Thymus (tissue), 14 donors: ENCODE measurements at places on chromosomes 1 and 21. TPM values are rescaled to one million over a fixed set of nuclear protein-coding genes. Genes with fewer than 3 reads are reported as not detected.

- H3K4me3 ChIP-seq, result no peak overlapping the region
- peak overlapping the region; percentile 92 for H3K27ac ChIP-seq
- peaks cover 62% of the 10 kb centered on the region for H3K4me1 ChIP-seq
Measured at GRCh38 chr1:180948641-180949615, 36.2 kb downstream of the KIAA1614 start.

DNA sequence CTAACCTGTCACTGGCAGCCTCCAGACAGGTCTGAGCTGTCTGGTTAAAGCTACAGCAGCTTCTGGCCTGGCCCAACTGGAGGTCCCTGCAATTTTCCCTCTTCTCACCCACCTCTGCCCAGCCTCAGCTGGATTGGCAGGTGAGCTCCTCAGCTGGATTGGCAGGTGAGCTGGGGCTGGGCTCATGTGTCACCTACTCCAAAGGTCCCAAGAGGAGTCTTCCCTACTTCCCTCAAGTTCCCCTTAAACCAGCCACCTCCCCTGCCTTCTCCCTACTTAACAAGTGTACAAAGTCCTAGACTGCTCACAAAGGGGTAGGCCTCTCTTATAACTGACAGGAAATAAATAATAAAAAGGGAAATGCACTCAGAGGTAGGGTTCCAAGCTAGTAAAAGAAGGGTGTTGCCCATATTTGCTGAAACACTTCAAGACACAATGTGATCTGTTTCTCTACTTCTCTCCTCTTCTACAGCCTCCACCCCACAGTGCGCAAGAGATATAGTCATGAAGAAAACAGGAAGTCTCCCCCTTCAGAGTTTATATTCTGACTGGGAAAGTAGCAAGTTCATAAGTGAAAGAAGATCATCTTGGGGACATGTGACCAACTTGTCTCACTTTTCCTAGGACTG is at the start of gene GPA33:
Gene GPA33, minus strand, starts transcription at position 64 of the 629 bp plus-strand sequence. CDS start 90 bp downstream, outside the sequence.
- no peaks in the 10 kb centered on the region for H3K27me3 ChIP-seq
- DNase-seq, result no peak
- peak within 1 kb of the TSS; percentile 83 for H3K27ac ChIP-seq
- H3K36me3 ChIP-seq, result no peaks in the 10 kb centered on the region
- H3K4me3 ChIP-seq, result no peak within 1 kb of the TSS

GRCh38 chr1:156082309-156083091 is at the start of gene MEX3A:
TSS of gene MEX3A (minus strand) at chr1:156082465. CDS start at chr1:156081998, 467 bp downstream.
- peaks cover 73% of the 10 kb centered on the region for H3K27me3 ChIP-seq
- H3K27ac ChIP-seq, result no peak within 1 kb of the TSS
- DNase-seq, result peak; percentile 61
- H3K36me3 ChIP-seq, result no peaks in the 10 kb centered on the region
- peak within 1 kb of the TSS; percentile 75 for H3K4me3 ChIP-seq
- peaks cover 5% of the 10 kb centered on the region for H3K4me1 ChIP-seq

- H3K4me1 ChIP-seq, result peaks cover 13% of the 10 kb centered on the region
- H3K27me3 ChIP-seq, result no peaks in the 10 kb centered on the region
- no peak for DNase-seq
- H3K4me3 ChIP-seq, result no peak overlapping the region
- H3K36me3 ChIP-seq, result peaks cover 2% of the 10 kb centered on the region
Measured at GRCh38 chr1:247212012-247212411, 40.2 kb upstream of the ZNF124 start.

- no peaks in the 10 kb centered on the region for H3K36me3 ChIP-seq
- H3K27ac ChIP-seq, result no peak overlapping the region
- H3K27me3 ChIP-seq, result peaks cover 7% of the 10 kb centered on the region
Measured at GRCh38 chr1:9419369-9420041, 119.8 kb upstream of the SLC25A33 start.

DNA sequence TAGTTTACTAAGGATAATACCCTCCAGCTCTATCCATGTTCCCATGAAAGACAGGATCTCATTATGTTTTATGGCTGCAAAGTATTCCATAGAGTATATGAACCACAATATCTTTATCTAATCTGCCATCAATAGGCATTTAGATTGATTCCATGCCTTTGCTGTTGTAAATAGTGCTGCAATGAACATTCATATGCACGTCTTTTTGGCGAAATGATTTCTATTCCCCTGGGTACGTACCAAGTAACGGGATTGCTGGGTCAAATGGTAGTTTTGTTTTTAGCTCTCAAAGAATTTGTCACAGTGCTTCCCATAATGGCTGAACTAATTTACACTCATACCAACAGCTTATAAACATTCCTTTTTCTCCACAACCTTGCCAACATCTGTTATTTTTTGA is 750.9 kb downstream of the BRINP3 start:
- no peak overlapping the region for H3K4me3 ChIP-seq
- no peaks in the 10 kb centered on the region for H3K4me1 ChIP-seq
- H3K27ac ChIP-seq, result no peak overlapping the region
- no peaks in the 10 kb centered on the region for H3K36me3 ChIP-seq

The DENND2D gene
- 106 TPM for total RNA-seq

The DDR2 gene
- 2.4 TPM for total RNA-seq

DNA sequence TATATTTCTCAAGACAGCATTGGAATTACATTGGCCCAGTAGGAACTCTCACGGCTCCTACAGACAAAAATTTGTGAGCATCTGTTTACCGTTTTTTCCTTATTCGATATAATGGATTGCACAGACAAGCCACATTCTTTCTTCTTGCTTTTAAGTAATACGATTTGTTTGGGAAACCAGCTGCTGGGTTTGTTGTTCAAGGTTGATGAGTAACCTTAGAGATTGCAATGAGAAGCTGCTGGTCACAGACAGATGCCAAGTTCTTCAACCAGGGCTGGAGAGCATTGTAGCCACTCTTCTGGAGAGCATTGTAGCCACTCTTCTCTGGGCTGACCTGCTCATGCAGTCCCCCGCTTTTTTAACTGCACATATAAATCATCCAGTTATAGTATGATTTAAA is 1.4 kb upstream of the MIA3 start:
- no peak for DNase-seq
- H3K27me3 ChIP-seq, result no peaks in the 10 kb centered on the region
- H3K4me1 ChIP-seq, result peaks cover 11% of the 10 kb centered on the region
- peaks cover 3% of the 10 kb centered on the region for H3K36me3 ChIP-seq
- no peak overlapping the region for H3K27ac ChIP-seq

DNA sequence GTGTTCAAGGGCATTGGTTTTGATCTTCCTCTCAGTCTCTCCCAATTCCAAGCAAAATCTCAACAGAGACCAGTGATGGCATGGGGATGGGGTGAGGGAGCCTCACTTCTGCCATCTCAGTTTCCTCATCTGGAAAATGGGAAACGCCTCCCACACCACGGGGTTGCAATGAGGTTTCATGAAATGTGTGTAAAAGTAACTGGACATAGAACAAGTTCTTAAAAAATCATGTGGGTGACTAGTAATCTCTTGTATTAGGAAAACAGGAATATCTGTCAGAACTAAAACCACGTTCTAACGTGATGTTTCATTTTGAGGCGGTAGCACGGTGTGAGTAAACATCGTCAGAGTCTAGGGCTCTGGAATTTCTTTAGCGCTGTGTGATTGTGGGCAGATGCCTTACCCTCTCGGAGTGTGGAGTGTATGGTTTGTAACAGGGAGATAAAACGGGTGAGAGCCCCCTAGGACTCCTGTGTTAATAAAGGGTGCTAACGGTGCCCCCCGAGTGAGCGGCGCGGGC is 55.5 kb upstream of the DNAJC6 start:
- H3K27me3 ChIP-seq, result peaks cover 29% of the 10 kb centered on the region
- DNase-seq, result no peak
- H3K4me1 ChIP-seq, result peaks cover 4% of the 10 kb centered on the region
- H3K4me3 ChIP-seq, result peak overlapping the region; percentile 55
- H3K27ac ChIP-seq, result no peak overlapping the region
- no peaks in the 10 kb centered on the region for H3K36me3 ChIP-seq

GRCh38 chr1:42070996-42071395 is 82.2 kb upstream of the GUCA2B start:
- DNase-seq, result no peak
- no peaks in the 10 kb centered on the region for H3K4me1 ChIP-seq
- H3K27me3 ChIP-seq, result no peaks in the 10 kb centered on the region

GRCh38 chr1:192493584-192493983 is 82.0 kb upstream of the RGS1 start:
- no peak for DNase-seq
- H3K4me1 ChIP-seq, result no peaks in the 10 kb centered on the region
- no peaks in the 10 kb centered on the region for H3K36me3 ChIP-seq
- no peaks in the 10 kb centered on the region for H3K27me3 ChIP-seq
- H3K27ac ChIP-seq, result no peak overlapping the region

GRCh38 chr21:46229133-46229922 is 754 bp upstream of the LSS start:
- peaks cover 12% of the 10 kb centered on the region for H3K4me1 ChIP-seq
- peak overlapping the region; percentile 60 for H3K27ac ChIP-seq
- H3K4me3 ChIP-seq, result peak overlapping the region; percentile 85
- H3K36me3 ChIP-seq, result peaks cover 13% of the 10 kb centered on the region

The NECAP2 gene
- total RNA-seq, result 97.7 TPM

The ASCL5 gene
- not detected for total RNA-seq

The CNKSR1 gene
- 1.1 TPM for total RNA-seq

- no peaks in the 10 kb centered on the region for H3K4me1 ChIP-seq
- H3K4me3 ChIP-seq, result no peak overlapping the region
- no peak for DNase-seq
- no peaks in the 10 kb centered on the region for H3K36me3 ChIP-seq
- peaks cover 80% of the 10 kb centered on the region for H3K27me3 ChIP-seq
Measured at GRCh38 chr1:156615946-156616345, 3.3 kb upstream of the HAPLN2 start.

The LHX4 gene
- total RNA-seq, result 0.05 TPM

DNA sequence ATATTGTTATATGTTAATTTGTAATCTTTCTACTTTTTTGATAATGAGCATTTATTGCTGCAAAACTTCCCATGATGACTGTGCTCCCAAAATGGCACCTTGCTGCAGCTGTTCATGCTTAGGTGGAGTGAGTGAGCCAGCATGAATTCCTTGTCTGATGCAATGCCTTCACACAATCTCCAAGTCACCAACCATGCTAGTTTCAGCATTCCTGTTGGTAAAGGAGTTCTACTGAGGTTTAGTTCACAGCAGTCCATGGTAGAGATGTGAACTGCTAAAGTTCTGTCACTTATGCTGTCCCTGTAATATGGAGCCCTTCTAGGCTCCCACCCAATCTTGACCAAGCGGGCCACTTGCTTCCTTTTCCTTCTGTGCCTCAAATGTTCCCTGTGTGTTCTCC is 26.2 kb upstream of the PRKACB start:
- H3K27ac ChIP-seq, result no peak overlapping the region
- no peaks in the 10 kb centered on the region for H3K27me3 ChIP-seq
- no peaks in the 10 kb centered on the region for H3K36me3 ChIP-seq
- no peaks in the 10 kb centered on the region for H3K4me1 ChIP-seq

- H3K4me1 ChIP-seq, result no peaks in the 10 kb centered on the region
- H3K36me3 ChIP-seq, result peaks cover 47% of the 10 kb centered on the region
- H3K27ac ChIP-seq, result no peak overlapping the region
- H3K4me3 ChIP-seq, result no peak overlapping the region
- DNase-seq, result no peak
Measured at GRCh38 chr1:40986956-40987355, 7.5 kb downstream of the CTPS1 start.

The PADI3 gene
- 0.09 TPM for total RNA-seq

DNA sequence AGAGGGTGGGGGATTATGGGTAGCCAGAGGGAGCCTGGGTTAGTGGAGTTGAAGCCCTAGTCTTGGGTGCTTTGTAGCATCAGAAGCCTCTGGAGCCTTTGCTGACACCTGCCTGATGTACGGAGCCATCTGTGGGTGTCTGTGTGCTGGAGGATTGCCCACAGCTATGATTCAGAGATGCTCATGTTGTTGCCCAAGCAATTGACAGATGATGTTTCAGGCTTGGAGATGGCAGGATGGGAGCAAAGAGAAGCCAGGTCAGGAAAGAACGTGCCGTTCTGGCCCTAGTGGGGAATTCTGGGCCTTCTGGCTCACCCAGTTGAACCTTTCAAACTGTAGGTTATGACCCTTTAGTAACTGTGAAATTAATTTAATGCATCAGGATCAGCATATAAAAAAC is 27.6 kb downstream of the COQ8A start:
- no peak overlapping the region for H3K4me3 ChIP-seq
- DNase-seq, result no peak
- no peak overlapping the region for H3K27ac ChIP-seq
- peaks cover 20% of the 10 kb centered on the region for H3K36me3 ChIP-seq
- H3K4me1 ChIP-seq, result no peaks in the 10 kb centered on the region

DNA sequence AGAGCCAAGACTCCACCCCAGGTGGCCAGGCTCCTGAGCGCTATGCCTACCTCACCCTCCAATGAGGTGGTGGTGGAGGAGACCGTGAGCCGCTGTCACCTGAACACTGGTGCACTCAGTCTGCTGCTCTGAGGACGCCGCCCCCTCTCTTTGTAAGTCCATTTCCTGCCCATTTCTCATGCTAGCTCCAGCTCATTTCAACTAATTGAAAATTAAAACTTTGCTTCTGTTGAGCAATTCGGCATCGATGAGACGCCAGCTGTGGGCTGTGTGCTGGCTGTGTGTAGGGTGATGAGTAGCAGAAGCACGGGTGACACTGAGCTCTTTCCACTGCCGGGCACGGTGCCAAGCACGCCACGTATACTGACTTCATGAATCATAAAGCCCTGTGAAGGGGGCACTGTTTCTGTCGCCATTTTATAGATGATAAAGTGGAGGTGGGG is 11.2 kb downstream of the TNFRSF1B start:
- no peaks in the 10 kb centered on the region for H3K27me3 ChIP-seq
- DNase-seq, result no peak
- H3K36me3 ChIP-seq, result no peaks in the 10 kb centered on the region
- peaks cover 74% of the 10 kb centered on the region for H3K4me1 ChIP-seq

The OR2L3 gene
- total RNA-seq, result not detected

The AADACL4 gene
- not detected for total RNA-seq

DNA sequence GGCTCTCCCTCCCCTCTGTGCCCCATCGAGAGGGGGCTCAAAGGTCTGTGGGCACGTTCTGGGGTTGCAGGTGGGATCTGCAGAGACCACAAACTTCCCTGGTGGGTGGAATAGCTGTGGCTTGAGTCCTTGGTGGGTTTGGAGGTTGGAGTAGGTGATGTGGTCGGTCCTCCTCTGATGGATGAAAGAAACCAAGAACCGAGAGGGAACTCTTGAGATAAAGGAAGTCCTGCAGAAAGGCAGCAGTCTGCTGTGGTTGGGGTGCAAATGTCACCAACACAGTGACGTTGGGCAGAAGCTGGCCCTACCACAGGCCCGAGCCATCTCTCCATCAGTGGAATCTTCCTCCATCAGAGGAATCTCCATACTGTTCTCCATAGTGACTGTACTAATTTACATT is 171.8 kb downstream of the FCRL5 start:
- no peaks in the 10 kb centered on the region for H3K36me3 ChIP-seq
- no peaks in the 10 kb centered on the region for H3K4me1 ChIP-seq
- no peak for DNase-seq
- no peak overlapping the region for H3K27ac ChIP-seq
- H3K4me3 ChIP-seq, result no peak overlapping the region

DNA sequence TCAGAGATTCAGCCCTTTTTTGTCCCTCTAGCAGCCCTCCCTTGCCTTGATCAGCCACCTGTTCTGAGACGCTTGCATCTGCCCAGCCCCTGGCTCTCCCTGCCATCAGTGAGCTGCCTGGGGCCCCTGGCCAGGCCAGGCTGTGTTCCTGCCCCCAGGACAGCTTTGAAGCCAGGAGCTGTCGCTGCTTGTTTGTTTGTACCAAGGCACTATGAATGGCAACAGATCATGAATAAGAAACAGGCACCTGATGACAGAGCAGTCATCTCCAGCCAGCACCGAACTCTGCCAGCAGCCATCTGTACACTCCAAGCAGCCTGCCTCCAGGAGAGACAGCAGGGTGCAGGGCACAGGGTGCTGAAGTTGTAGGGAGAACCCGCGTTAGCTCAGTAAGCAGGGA is 8.1 kb upstream of the VWA5B1 start:
- H3K4me1 ChIP-seq, result no peaks in the 10 kb centered on the region
- H3K27me3 ChIP-seq, result no peaks in the 10 kb centered on the region
- no peaks in the 10 kb centered on the region for H3K36me3 ChIP-seq
- no peak for DNase-seq

The ARTN gene
- 0.19 TPM for total RNA-seq

The CCDC185 gene
- not detected for total RNA-seq

The TMED5 gene
- total RNA-seq, result 27.5 TPM

The PPFIA4 gene
- 2.1 TPM for total RNA-seq
